HL-60 (cell line): ENCODE measurements at places on chromosomes 1 and 21.

DNA sequence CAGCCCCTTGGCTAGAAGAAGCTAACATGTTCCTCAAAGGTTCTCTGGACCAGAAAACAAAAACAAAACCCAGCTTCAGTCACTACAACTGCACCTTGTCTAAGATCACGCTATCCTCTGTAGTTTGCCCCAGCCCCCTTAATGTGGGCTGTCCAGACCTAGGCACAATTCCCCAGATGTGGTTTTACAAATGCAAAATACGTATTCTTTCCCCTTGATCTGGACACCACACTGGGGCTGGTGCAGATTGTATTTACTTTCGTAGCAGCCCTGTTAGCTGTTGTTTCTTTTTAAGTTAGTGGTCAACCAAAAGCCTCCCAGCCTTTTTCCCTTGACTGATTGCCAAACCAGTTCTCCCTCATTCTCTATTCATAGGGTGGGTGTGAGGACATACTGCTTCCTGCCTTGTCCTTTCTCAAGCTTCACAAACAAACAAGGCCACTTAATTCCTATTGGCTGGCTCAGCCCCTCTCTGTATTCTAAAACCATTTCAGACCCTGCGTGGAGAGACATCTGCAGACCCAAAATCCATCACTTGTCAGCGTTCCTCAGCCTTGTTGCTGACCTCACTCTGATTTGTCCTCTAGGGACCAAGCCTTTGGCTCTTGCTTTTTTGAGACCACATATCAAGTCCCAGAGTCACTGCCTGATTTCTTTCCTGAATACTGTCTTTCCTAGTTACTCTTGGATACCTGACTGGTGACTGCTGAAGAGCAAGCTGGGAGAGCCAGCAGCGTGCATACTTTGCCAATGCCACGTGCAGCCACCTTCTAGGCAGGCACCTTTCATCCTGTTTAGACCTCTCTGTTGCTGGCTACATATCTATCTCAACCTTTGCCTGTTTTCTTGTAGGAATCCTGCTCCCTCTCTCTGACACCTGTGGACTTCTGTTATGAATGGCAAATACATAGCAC is 96.4 kb upstream of the RAB3GAP2 start:
- no peak for DNase-seq

GRCh38 chr1:44090429-44091252 is 28.0 kb upstream of the KLF17 start:
- no peak for DNase-seq

DNA sequence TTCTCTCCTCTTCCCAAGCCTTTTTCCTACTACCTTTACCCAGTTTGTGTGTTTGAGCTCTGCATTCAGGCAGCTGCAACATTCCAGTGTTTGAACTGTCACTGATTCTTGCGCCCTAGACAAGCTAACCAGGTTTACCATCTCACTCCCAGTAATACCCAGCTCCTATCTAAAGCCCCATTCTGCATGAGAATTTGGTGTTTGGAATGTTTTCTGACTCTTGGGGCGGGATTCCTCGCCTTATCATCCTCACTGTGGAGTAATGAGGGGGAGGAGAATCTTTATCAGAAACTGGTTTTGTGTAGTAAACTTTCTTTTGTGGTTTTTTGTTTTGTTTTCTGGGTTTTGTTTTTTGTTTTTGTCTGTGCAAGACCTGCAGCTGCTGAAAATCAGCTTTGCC is 36.5 kb downstream of the NCF2 start:
- no peak for DNase-seq

DNA sequence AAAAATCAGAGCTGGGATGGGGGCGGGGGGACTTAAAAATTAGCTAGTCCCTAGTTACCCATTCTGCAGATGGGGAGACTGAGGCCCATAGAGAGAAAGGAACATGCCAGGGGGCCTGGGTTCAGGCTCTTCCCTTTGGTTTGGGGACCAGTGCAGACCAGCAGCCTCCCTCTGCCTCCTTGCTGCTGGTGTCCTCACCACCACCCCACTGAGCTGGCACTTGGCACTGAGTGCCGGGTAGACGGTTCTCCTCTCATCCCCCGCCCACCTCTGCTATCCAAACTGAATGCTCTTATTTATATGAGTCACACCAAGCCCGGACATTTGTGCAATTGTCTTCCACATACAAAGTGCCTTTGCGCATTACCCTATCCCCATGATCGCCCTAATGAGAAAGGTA is 39.2 kb downstream of the CAMK2N1 start:
- no peak for DNase-seq

- DNase-seq: no peak
Measured at GRCh38 chr21:35349376-35350080, 300.4 kb upstream of the RUNX1 start.

DNA sequence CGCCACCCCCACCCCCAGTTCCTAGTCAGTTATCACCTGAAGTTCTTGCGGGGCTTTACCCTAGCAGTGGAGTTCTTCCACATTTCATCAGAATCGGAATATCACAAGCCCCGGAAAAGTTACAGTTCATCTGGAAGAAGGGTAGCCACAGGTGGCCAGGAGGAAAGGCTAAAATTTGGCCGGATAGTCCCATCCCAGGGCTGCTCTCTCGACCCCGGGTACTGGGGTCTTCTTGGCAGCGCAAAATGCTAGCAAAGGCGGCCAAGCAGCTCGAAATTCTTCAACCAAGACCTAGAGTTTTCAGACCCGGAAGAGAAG is 7.9 kb downstream of the HLX start:
- DNase-seq: no peak

DNA sequence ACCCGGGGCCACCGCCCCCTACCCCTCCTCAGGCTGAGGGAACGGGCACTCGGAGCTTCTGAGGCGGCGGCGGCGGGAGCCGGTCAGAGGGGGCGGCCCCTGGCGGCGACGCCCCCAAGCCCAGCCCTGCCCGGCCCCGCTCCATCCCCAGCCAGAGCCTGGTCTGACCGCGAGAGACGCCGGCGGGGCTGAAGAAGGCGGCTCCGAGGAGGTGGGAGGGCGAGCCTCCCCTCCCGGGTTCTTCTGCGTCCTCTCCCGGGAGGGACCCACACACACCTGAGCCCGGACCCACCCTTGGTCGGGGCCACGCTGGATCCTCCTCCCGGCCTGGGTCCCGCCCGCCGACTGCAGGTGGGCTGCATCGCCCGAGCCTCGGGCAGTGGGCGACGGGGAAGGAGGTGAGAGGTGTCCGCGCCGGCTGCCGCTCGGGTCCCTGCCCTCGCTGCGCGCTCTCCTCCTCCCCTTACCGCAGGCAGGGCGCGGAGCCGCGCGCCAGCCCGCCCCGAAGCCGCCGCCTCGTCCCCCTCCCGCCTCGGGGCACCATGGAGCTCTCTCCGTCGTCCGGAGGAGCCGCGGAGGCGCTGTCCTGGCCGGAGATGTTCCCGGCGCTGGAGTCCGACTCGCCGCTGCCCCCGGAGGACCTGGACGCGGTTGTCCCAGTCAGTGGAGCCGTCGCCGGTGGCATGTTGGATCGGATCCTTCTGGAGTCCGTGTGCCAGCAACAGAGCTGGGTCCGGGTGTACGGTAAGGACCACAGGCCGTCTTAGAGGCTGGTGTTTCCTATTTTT is at the start of gene RASAL2:
TSS of gene RASAL2 (plus strand) at position 154 of the 788 bp plus-strand sequence. CDS start at position 543, 389 bp downstream.
- DNase-seq: peak; percentile 45

- DNase-seq: no peak
Measured at GRCh38 chr21:38346286-38346685, 89.5 kb downstream of the KCNJ15 start.

DNA sequence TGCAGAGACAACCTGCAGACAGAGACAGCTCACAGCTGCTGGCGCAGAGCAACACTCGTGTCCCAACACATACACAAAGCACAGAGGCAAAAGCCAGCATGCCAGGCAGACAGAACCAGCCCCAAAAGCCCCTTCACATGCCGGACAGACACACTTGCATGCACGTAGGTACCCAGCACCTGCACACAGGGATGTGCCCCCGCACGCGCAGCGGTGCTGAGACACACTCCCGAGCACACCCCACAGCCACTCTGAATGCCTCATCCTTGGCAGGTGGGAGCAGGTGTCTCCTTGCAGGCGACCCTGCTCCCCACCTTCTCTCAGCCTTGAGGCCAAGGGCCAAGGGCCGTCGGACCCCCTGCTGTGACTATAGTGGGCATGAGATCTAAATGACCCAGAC is 41.2 kb upstream of the ZC3H12A start:
- no peak for DNase-seq

- DNase-seq: peak; percentile 12
Measured at GRCh38 chr1:112172294-112172882, 182.9 kb upstream of the KCND3 start.

DNA sequence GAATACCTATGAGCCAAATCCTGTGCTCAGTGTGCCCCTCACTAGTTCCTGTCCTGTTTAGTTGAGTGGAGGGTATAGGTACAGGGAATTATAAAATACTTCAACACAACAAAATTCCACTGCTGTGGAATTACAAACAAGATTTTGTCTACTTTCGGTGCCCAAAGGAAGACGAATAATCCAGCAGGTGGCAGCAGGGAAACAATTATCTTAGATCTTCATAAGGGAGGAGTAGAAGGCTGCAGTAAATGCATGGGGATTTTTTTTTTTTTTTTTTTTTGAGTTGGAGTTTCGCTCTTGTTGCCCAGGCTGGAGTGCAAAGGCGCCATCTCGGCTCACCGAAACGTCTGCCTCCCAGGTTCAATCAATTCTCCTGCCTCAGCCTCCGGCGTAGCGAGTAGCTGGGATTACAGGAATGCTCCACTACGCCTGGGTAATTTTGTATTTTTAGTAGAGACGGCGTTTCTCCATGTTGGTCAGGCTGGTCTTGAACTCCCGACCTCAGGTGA is 2.0 kb upstream of the PIP5K1A start:
- DNase-seq: peak; percentile 47

- DNase-seq: no peak
Measured at GRCh38 chr1:32666901-32667566, 16.0 kb downstream of the RBBP4 start.

- DNase-seq: no peak
Measured at GRCh38 chr1:172753964-172754363, 95.1 kb downstream of the FASLG start.
